Stimulated activated CD8-positive, alpha-beta memory T cell treated with anti-CD3 and anti-CD28 coated beads, Interleukin-7, amount 100 ng/mL, for 48 hours (primary cell): ENCODE measurements at places on chromosomes 5 and 9.

DNA sequence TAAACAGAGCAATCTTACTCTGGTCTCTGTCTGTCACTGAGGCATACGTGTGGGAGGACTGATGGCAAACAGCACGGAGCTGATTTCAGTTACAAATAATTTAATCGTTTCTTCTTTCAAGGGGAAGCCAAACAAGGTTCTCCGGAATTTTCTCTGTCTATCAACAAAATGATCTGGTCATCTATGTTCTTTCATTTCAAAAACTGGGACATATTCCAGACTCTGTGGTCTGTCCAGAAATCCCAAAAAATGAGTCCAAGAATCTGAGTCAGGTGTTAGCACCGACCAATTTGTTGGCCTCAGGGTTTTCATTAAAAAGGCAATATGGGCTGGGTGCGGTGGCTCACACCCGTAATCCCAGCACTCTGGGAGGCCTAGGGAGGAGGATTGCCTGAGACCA, 69.9 kb upstream of the ZNF608 start:
- DNase-seq: no peak

- DNase-seq: no peak
Measured at GRCh38 chr9:34983209-34983608, 6.3 kb upstream of the DNAJB5 start.

- no peak for DNase-seq
Measured at GRCh38 chr9:93378276-93378675, 73.2 kb upstream of the FAM120A start.

GRCh38 chr9:121075251-121076036, 689 bp downstream of the CNTRL start:
- DNase-seq: no peak

- no peak for DNase-seq
Measured at GRCh38 chr5:179227229-179227579, 118.1 kb downstream of the ADAMTS2 start.

GRCh38 chr5:122200450-122200849, 71.1 kb downstream of the ZNF474 start:
- DNase-seq: no peak

DNA sequence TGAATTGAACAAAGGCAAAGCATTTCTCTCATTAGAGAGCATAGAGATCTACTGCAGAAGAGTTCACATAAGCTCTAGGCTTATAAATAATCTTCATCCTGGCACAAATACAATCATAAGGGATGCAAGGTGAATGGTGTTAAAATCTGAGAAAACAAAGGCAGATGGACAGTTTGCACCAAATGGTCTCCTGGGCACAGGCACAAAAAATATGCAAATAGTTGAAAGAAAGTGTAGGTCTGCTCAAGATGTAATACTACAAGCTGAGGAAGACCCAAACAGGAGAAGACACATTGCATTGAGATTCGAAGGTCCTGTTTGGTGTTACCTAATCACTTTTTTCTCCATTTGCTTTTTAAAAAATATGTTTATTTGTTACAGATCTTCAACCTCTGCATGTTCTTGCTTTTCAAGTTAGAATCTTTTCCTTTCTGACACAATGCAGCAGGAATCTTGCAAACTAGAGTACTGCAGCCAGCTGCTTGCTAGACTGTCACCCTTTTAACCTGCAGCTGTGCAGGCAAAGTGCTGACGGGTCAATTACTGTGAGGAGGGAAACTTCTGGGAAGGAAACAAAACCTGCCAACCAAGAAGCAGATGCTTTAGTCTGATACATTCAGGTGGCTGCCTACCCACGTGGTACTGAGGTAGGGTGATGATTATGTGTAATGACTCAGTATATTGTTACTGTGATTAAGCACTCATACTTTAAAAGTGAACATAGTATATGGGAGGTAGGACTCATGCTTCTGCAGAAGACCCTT, 1048.6 kb upstream of the SEMA6A start:
- no peak for DNase-seq
